ENCODE measurements at places on chromosomes 7 and 10. TPM values are rescaled to one million over a fixed set of nuclear protein-coding genes. Genes with fewer than 3 reads are reported as not detected.

- H3K27ac ChIP-seq, result peak overlapping the region; percentile 94
- no peaks in the 10 kb centered on the region for H3K27me3 ChIP-seq
- H3K4me3 ChIP-seq, result peak overlapping the region; percentile 82
- H3K4me1 ChIP-seq, result peaks cover 89% of the 10 kb centered on the region
- DNase-seq, result peak; percentile 46
These were observed 4.4 kb downstream of the BAG3 start for GRCh38 chr10:119655566-119656001.

ASB10 gene
- total RNA-seq, result 35.4 TPM

- no peaks in the 10 kb centered on the region for H3K27me3 ChIP-seq
- no peak overlapping the region for H3K4me3 ChIP-seq
- no peaks in the 10 kb centered on the region for H3K4me1 ChIP-seq
- no peaks in the 10 kb centered on the region for H3K36me3 ChIP-seq
These were observed 292.3 kb downstream of the SORCS1 start for GRCh38 chr10:106872176-106872575.

- no peak for DNase-seq
- no peaks in the 10 kb centered on the region for H3K36me3 ChIP-seq
- peak overlapping the region; percentile 91 for H3K27ac ChIP-seq
- no peak overlapping the region for H3K4me3 ChIP-seq
- H3K4me1 ChIP-seq, result peaks cover 100% of the 10 kb centered on the region
- no peaks in the 10 kb centered on the region for H3K27me3 ChIP-seq
These were observed 40.3 kb downstream of the HIPK2 start for GRCh38 chr7:139737221-139738100.

- H3K4me3 ChIP-seq, result no peak overlapping the region
- no peak for DNase-seq
- H3K4me1 ChIP-seq, result no peaks in the 10 kb centered on the region
- no peaks in the 10 kb centered on the region for H3K27me3 ChIP-seq
- peaks cover 48% of the 10 kb centered on the region for H3K36me3 ChIP-seq
These were observed 53.8 kb downstream of the NCAPG2 start for GRCh38 chr7:158650821-158651225.

GRCh38 chr10:123774132-123774742 lies 108.1 kb downstream of the GPR26 start:
- no peak overlapping the region for H3K27ac ChIP-seq
- DNase-seq, result no peak
- H3K27me3 ChIP-seq, result peaks cover 64% of the 10 kb centered on the region
- H3K4me1 ChIP-seq, result no peaks in the 10 kb centered on the region
- no peak overlapping the region for H3K4me3 ChIP-seq
- no peaks in the 10 kb centered on the region for H3K36me3 ChIP-seq

ALOX5 gene
- total RNA-seq, result 3.2 TPM

DNA sequence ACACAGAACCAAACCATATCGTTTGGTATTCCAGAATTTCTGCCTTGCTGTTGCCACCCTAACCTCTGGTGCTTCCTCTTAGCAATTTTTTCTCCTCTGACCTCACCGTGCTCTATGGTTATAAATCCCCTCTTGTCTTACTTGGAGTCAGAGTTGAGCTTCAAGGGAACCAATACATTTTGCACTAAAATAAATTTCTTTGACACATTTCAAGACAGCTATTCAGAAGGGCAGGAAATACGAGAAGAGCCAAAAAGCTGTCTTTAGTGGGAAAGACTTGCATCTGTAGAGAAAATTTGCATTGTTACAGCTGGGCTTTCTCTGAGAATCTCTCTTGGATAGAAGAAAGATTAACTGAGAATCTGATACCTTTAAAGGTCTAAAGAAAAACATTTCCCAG lies 14.5 kb upstream of the AKR1C2 start:
- peaks cover 21% of the 10 kb centered on the region for H3K4me1 ChIP-seq
- H3K27me3 ChIP-seq, result no peaks in the 10 kb centered on the region
- H3K27ac ChIP-seq, result peak overlapping the region; percentile 50
- H3K36me3 ChIP-seq, result no peaks in the 10 kb centered on the region
- H3K4me3 ChIP-seq, result no peak overlapping the region

GRCh38 chr10:16425449-16425848 lies 11.4 kb upstream of the PTER start:
- no peaks in the 10 kb centered on the region for H3K36me3 ChIP-seq
- DNase-seq, result no peak
- H3K27me3 ChIP-seq, result peaks cover 14% of the 10 kb centered on the region
- no peak overlapping the region for H3K4me3 ChIP-seq
- peaks cover 2% of the 10 kb centered on the region for H3K4me1 ChIP-seq

GRCh38 chr10:79101560-79102497 lies 33.1 kb downstream of the ZMIZ1 start:
- DNase-seq, result peak; percentile 65
- H3K4me1 ChIP-seq, result peaks cover 100% of the 10 kb centered on the region
- H3K27ac ChIP-seq, result peak overlapping the region; percentile 74
- peak overlapping the region; percentile 13 for H3K4me3 ChIP-seq
- H3K36me3 ChIP-seq, result no peaks in the 10 kb centered on the region

PPIF gene
- total RNA-seq, result 150 TPM

HOXA5 gene
- not detected for total RNA-seq

- no peak overlapping the region for H3K27ac ChIP-seq
- H3K36me3 ChIP-seq, result no peaks in the 10 kb centered on the region
- no peaks in the 10 kb centered on the region for H3K4me1 ChIP-seq
- no peak for DNase-seq
These were observed 123.3 kb downstream of the NRCAM start for GRCh38 chr7:108332937-108333336.

- no peak overlapping the region for H3K27ac ChIP-seq
- DNase-seq, result no peak
- no peaks in the 10 kb centered on the region for H3K36me3 ChIP-seq
- no peak overlapping the region for H3K4me3 ChIP-seq
These were observed 159.5 kb downstream of the PPP1R9A start for GRCh38 chr7:95066737-95067530.

CPA4 gene
- total RNA-seq, result not detected

DNA sequence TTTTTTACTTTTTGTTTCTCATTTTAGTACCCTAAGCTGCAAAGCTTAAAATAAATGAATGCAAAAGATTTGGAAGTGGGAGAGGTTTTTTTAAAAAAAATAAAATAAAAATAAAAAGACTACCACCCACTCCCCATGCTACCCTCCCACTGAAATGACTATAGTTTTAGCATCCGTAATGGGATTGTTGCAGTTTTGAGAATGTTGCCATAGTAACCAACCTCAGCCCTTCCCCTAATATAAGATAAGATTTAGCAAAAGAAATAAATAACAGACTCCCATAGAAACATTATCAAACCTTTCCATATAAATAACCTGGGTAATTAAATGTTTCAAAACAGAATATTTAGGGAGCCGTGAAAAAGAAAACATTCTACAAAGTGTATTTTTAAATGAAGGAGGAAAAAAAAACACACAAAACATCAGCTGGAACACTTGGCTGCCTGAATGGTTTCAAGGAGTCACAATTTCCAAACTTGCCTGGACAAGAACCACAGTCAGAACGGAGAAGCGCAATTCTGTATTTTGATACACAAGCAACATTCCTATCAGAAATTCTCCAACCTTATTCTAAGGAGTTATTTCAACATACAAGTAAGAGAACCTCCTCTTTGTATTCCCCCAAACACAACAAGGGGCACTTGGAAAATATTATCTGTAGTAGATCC lies 57.4 kb downstream of the DGKI start:
- H3K4me1 ChIP-seq, result no peaks in the 10 kb centered on the region
- no peaks in the 10 kb centered on the region for H3K36me3 ChIP-seq
- no peak overlapping the region for H3K27ac ChIP-seq
- no peak overlapping the region for H3K4me3 ChIP-seq
- DNase-seq, result no peak

DNA sequence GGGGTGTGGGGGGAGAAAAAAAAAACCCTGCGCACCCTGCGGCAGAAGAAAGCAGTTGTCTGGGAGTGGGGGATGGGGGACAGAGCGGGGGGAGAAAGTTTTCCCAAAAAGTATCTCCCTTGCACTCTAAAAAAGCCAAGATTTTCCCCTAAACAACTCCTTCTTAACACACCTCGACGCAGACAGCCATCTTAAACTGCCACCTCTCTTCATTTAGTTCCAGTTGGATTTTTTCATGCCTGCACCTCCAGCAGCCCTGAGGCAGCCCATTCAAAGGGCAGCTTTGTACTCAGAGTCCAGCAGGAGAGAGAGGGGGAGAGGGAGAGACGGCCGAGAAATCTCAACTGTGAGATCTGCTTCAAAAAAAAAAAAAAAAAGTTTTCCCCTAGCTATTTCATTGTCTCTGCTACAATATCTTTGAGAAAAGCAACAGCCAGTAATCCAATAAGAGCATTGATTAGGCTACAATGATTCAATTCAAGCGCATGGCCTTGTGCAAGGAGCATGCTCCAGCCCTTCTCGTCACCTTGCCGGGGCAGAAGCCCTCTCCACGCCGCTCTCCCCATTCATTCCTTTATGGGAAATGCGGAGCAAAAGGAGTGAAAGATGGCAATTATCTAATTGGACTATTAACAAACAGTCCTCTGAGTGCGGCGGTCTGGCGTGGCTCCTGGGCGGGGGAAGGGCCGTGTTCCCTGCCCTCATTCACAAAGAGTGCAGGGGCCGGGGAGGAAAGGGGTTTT lies 939 bp upstream of the VAX1 start:
- no peak overlapping the region for H3K27ac ChIP-seq
- DNase-seq, result no peak
- no peaks in the 10 kb centered on the region for H3K36me3 ChIP-seq
- H3K27me3 ChIP-seq, result peaks cover 99% of the 10 kb centered on the region
- no peak overlapping the region for H3K4me3 ChIP-seq
- H3K4me1 ChIP-seq, result peaks cover 28% of the 10 kb centered on the region

GRCh38 chr7:81506609-81507008 lies 263.2 kb downstream of the HGF start:
- H3K27me3 ChIP-seq, result no peaks in the 10 kb centered on the region
- H3K36me3 ChIP-seq, result no peaks in the 10 kb centered on the region
- no peak overlapping the region for H3K27ac ChIP-seq
- H3K4me3 ChIP-seq, result no peak overlapping the region
- no peak for DNase-seq

TMEM184A gene
- 0.36 TPM for total RNA-seq

WNT8B gene
- total RNA-seq, result not detected

DNA sequence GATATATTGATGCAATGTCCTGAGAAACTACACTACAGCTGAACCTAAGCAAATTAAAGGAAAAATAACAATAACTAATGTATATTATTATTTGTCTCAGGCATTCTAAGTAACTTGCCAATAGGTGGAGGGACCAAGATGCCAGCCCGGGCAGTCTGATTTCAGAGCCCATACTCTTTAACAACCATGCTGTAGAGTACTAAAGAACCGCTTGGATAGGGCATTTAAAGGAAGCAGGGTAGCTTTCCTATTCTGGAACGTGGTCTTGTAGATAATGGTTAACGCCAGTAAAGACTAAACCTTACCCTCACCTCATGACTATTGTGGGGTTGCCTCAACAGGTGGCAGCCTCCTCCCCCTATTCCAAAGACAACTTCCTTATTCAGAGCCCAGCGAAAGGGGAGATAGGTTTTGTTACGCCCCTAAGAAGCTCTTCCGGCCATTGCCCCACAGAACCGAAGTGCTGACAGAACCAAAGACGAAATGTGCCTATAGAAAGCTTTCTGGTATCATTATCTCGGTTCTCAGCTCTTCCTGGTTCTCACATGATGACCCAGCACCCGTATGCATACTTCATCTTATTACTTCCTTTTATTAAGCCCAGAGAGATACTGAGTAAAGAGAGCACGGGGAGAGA lies 707 bp upstream of the C1GALT1 start:
- H3K36me3 ChIP-seq, result no peaks in the 10 kb centered on the region
- DNase-seq, result no peak
- peaks cover 40% of the 10 kb centered on the region for H3K4me1 ChIP-seq
- H3K27me3 ChIP-seq, result no peaks in the 10 kb centered on the region
- H3K27ac ChIP-seq, result peak overlapping the region; percentile 98

- peak overlapping the region; percentile 80 for H3K27ac ChIP-seq
- H3K27me3 ChIP-seq, result peaks cover 33% of the 10 kb centered on the region
- DNase-seq, result no peak
- peaks cover 13% of the 10 kb centered on the region for H3K4me1 ChIP-seq
These were observed 589 bp downstream of the ZNF488 start for GRCh38 chr10:47383261-47384147.

ENO4 gene
- total RNA-seq, result not detected

GRCh38 chr10:112424651-112425050 lies 22.1 kb downstream of the ZDHHC6 start:
- H3K4me3 ChIP-seq, result no peak overlapping the region
- H3K27me3 ChIP-seq, result no peaks in the 10 kb centered on the region
- H3K36me3 ChIP-seq, result peaks cover 41% of the 10 kb centered on the region
- H3K27ac ChIP-seq, result no peak overlapping the region
- DNase-seq, result no peak

- no peaks in the 10 kb centered on the region for H3K36me3 ChIP-seq
- no peaks in the 10 kb centered on the region for H3K4me1 ChIP-seq
- no peak overlapping the region for H3K4me3 ChIP-seq
- DNase-seq, result no peak
- H3K27me3 ChIP-seq, result no peaks in the 10 kb centered on the region
These were observed 735.0 kb upstream of the ZWINT start for GRCh38 chr10:57096044-57096443.

ADAM22 gene
- total RNA-seq, result 1.9 TPM

DNA sequence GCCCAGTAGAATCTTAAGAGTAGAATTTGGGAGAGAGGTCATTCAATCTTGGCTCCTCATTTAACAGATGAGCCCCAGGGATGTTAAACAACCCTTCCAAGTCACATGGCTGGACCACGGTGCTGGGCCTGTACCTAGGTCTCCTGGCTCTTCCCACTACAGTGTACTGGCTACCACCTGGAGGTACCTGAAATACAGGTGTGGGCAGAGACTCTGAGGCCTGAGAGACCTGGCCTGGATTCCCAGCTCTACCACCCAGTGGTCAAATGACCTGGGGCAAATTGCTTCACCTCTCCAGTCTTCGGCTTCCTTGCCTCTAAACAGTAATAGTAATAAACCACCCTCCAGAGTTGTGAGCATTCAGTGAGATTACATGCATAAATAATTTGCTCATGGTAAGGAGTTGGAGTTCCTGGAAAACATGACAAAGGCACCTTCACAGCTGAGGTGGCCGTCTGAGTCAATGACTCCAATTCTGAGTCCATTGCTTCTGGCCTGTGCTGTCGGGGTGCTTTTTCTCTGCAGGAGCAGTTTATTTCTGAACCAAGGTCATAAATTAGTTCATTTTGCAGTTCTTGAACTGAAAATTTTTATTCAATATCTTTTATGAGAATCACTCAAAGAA lies 2.7 kb downstream of the GOT1 start:
- H3K27me3 ChIP-seq, result no peaks in the 10 kb centered on the region
- peaks cover 78% of the 10 kb centered on the region for H3K4me1 ChIP-seq
- DNase-seq, result no peak
- H3K4me3 ChIP-seq, result peak overlapping the region; percentile 87

DNA sequence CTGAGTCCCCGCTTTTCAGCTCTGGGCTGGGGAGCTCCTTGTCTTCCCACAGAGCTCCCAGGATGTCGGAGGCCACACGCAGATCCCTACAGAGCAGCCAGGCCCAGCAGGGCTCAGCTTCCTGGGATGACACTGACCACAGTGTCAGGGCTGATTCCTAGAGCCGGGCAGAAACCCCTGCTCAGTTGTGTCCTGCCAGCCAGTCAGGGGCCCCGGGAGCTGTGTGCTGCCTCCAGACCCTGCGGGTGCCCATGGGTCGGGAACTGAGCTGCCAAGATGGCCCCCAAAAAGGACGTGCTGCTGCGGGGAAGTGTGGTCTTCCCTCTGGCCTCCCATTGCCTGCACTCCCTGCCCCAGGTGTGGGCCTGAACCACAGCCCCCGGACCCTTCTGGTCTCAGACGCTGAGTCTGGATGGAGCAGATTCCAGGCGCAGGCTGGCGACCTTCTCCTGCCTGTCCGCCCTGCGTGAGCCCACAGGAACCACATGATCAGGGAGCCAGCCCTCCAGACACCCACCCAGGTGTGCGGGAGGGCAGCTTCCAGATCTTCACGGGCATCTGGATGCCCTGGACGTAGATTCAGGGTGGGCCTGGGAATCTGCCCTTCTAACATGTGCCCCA lies 217.4 kb downstream of the MAD1L1 start:
- H3K4me3 ChIP-seq, result no peak overlapping the region
- H3K27me3 ChIP-seq, result no peaks in the 10 kb centered on the region
- DNase-seq, result peak; percentile 7
- H3K4me1 ChIP-seq, result peaks cover 35% of the 10 kb centered on the region
- no peak overlapping the region for H3K27ac ChIP-seq
- H3K36me3 ChIP-seq, result peaks cover 4% of the 10 kb centered on the region

Measured in left ventricle myocardium inferior (tissue), 1 donor.